ENCODE measurements at places on chromosomes 7 and 10.

GRCh38 chr10:12656518-12657142 lies 307.3 kb downstream of the CAMK1D start:
- DNase-seq: peak; percentile 68

GRCh38 chr7:38222481-38223096 lies 44.5 kb downstream of the STARD3NL start:
- DNase-seq: peak; percentile 72

GRCh38 chr7:119929891-119930290 lies 343.1 kb upstream of the KCND2 start:
- no peak for DNase-seq

DNA sequence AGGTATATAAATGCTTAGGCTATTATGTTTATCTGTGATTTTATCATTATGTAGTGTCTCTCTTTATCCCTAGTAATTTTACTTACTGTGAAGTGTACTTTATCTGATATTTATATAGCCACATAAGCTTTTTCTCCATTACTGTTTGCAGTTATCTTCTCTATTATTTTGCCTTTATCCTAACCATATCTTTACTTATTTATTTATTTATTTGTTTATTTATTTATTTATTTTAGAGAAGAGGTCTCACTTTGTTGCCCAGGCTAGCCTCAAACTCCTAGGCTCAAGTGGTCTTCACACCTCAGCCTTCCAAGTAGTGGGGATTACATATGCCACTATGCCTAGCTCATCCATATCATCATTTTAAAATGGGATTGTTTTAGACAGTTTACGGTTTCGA lies 331.8 kb downstream of the C7orf25 start:
- no peak for DNase-seq

DNA sequence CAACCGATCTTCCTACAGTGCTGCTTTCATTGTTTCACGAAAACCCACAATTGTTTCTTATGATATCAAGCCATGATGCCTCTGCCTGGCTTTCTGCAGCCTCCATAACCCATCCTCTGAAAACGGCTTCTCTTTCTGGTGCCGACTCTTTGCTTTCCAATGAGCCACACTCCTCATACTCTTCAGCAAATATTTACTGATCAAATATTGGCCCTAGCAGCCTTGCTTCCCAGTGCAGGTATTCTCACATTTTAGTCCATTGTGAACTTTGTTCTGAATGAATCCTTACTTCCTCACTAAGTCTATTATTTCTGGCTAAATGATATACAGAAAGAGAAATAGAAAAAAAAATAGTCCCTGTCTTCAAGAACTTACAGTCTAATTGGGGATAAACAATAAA lies 35.5 kb downstream of the LAMB1 start:
- peak; percentile 60 for DNase-seq

DNA sequence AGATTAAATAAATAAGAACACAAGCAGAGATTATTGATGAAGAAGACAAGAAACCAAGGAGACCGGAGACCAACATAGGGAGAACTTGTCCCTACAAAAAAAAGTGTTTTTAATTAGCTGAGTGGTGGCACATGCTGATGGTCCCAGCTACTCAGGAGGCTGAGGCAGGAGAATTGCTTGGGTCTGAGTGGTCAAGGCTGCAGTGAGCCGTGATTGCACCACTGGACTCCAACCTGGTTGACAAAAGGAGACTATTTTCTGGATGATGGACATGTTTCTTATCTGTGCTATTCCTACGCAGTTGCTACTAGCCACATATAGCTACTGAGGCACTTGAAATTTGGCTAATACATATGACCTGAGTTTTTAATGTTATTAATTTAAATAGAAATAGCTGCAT lies 9.7 kb downstream of the IKZF5 start:
- no peak for DNase-seq

All from NCI-H69 (cell line).